Mammary epithelial cell (primary cell): ENCODE measurements at places on chromosomes 1 and 21. TPM values are rescaled to one million over a fixed set of nuclear protein-coding genes. Genes with fewer than 3 reads are reported as not detected.

Gene FMO4
- 7.0 TPM for total RNA-seq

DNA sequence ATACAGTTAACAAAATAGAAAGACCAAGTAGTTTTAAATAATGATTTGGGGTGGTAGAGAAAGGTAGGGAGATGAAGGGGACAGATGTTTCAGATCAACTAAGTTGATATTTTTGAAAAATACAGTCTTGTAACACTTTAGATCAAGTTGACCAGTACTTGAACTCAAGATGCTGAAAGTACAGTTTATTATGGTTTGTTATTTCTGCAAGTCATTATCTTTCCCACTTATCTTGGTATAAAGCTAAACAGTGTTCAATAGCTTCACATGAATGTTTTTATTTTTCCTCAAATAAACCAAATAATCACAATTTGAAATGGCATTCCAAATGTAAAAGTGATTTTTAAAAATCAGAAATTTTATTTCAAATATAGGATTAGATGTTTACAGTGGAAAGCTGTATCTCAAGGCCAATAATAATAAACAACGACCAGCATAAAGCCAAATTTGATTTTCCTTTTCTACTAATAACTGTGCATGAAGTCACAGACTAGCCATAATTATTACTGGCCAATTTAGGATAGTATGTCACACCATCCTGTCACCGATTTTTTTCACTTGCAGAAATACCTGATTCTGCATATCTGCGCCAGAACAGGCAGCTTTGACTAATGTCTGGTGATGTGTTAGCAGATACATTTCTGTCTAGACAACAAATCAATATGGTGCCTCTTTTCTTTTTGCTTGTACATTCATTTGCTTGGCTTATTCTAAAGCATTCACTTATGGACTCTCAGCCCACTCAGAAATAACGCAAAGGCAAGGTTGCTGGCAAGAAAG is 320.2 kb downstream of the TM2D1 start:
- DNase-seq, result no peak

DNA sequence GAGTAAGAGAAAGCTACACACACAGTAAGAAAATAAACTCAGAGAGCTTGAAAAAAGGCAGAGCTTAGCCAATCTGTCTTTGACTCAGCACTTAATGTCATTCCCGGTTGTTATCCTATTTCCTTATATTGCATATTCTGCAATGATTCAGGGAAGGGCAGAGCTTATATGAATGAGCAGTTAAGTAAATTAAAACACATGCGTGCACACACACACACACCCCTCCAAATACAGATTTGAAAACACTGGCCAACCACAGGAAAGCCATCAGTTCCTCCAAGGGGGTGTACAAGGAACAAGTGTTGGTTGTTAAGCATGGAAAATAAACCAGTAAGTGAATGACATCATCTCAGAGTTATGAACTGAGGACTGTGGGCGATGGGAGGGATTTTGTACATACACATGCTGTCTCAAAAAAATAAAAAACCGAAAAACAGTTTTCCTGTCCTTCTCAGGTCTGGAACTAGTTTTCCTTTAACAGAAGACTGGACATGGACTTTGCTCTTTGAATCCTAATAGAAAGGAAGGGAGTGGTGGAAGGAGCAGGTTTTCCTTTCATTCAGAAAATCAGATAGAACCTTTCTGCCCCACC is 1.0 kb downstream of the IQGAP3 start:
- DNase-seq, result peak; percentile 74

- no peak for DNase-seq
Measured at GRCh38 chr1:100816049-100816448, 78.6 kb downstream of the EXTL2 start.

Gene TRAF5
- 9.0 TPM for total RNA-seq

- no peak for DNase-seq
Measured at GRCh38 chr21:20253261-20253660, 744.9 kb upstream of the NCAM2 start.

DNA sequence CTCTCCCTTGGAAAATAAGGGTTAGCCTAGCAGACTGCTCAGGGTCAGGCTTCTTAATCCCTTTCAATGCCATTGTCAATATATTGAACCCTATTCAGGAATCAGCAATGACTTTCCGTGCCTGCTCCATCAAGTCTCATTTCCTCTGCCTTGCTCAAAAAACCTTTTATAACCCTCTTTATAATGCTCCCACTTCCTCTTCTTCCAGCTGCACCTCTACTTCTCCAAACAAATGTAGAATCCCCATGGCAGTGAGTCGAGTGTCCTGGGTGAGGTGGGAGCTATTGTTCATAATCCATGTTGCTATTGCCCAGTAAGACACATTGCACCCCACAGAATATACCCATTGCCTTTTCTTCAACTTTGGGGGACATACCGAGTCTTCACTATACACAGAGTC is 58.6 kb downstream of the OLIG1 start:
- DNase-seq, result no peak

Gene SLC35F3
- total RNA-seq, result 23.3 TPM

Gene TEKT2
- total RNA-seq, result not detected

- DNase-seq, result no peak
Measured at GRCh38 chr21:36454093-36454531, 25.8 kb downstream of the CLDN14 start.

DNA sequence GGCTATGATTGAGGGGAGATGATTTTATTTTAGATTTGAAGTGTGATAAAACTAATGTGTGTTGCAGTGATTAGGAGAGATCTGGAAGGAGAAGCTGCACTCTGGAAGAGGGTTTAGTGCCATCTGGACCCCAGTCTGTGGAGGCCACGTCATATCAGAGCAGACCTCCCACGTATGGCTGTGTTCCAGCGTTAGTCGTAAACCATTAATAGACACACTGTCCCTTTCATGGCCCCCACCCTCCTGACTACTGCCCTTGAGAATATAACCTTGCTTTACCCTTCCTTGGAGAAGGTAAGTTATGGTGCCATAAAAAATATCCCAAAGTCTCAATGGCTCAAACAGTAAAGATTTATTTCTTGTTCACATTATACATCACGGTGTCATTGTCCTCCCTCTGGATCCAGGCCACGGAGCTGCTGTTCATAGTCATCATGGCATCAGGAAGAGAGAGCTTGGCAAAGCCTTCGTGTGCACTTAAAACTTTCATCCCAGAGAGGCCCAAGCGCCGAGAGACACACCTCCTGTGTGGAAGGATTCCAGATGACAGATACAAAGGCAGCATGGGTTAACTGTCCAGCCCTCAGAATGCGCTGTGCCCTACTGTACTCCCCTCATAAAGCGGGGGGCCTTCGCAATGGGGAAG is 33.2 kb downstream of the RHOU start:
- no peak for DNase-seq

Gene MRAP
- not detected for total RNA-seq

Gene DNAJC6
- 6.6 and 7.7 TPM in 2 replicates for total RNA-seq

DNA sequence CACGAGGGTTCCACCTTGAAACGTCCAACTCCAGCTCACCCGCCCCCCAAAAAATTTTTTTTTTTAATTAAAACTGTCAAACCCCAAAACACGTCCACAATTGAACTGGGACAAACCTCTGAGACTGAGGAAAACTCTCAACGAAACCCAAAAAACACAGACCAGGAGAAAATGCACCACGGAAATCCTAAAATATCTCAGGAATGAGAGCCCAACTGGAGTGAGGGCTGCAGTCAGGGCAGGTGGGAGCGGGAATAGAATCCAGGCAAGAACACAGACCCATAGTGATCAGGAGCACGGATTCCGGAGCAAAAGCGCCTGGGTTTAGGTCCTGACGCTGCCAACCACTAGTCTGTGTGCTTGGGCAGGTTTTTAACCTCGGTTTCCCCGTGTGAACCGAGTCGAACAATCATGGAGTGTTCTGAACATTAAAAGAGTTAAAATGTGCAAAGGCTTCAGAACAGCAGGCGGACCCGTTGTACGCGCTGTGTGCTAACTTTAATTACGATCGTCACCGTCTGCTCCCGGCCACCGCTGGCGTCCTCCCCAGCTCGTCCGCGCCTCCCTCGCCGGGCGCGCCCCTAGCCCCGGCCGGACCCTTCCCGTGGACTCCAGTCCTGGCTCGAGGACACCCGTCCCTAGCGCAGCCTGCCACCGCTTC is 624 bp downstream of the ARHGAP29 start:
- peak; percentile 63 for DNase-seq
